Left hindlimb (tissue), 1 donor: ENCODE measurements at places on chromosomes 2 and 18.

- DNase-seq, result no peak
Observed at GRCh38 chr2:47782381-47782670, 619 bp upstream of the MSH6 start.

GRCh38 chr18:38957736-38958135 lies 1392.1 kb upstream of the CELF4 start:
- DNase-seq, result no peak

- no peak for DNase-seq
Observed at GRCh38 chr2:96233436-96233835, 24.8 kb upstream of the STARD7 start.

GRCh38 chr18:42801706-42802105 lies 313.8 kb downstream of the RIT2 start:
- no peak for DNase-seq

- no peak for DNase-seq
Observed at GRCh38 chr2:72744049-72744448, 81.8 kb downstream of the EXOC6B start.
